ENCODE measurements at places on chromosomes 7 and 10.
A peak's percentile ranks its signal among the peaks of the same experiment; 100 is the strongest.

- DNase-seq: no peak
Measured at GRCh38 chr10:25522946-25523608, 348.3 kb downstream of the GPR158 start.

GRCh38 chr7:26198133-26198780 is 2.3 kb downstream of the HNRNPA2B1 start:
- peak; percentile 21 for DNase-seq

DNA sequence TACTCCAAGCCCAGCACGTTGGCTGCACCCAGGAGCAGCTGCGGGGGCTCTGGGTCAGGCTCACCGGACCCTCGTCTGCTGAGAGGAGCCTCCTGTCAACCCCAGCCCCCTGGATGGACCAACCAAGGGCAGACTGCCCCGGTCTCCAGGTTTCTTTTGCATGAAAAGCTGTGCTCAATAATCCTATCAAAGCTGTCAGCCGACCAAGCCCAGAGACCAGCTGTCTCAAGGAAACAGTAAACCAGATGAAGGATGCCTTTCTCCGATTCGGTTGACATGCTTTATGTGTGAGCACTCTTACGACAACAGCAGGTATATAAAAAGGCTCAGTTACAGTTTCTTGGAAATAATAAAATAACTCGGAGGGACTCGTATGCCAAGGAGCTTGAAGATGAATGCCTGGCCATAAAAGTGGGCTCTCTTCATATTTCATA is 71.6 kb upstream of the BAIAP2L1 start:
- DNase-seq: no peak

DNA sequence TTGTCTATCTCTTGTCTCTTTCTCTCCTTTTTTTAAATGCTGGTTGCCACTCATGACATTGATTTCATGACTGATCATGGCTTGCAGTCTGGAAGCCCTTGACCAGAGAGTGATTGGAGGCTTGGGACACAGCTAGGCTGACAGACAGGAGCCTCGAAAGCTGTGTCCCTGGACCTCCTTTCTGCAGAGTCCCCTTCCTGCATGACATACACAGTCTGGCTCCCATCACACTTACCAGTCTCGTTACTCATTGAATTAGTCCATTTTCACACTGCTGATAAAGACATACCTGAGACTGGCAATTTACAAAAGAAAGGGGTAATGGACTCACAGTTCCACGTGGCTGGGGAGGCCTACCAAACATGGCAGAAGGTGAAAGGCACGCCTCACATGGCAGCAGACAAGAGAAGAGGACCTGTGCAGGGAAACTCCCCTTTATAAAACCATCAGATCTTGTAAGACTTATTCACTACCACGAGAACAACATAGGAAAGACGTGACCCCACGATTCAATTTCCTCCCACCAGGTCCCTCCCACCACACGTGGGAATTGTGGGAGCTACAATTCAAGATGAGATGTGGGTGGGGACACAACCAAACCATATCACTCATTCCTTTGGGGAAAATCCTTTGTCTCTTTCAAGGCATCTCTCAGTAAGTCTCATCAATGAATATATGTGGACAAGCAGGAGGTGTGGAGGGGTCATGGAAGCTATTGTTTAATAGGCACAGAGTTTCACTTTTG is 102.3 kb downstream of the TBXAS1 start:
- no peak for DNase-seq

- DNase-seq: no peak
Measured at GRCh38 chr7:42690794-42691639, 220.9 kb downstream of the C7orf25 start.
